NCI-H1436 treated with DMSO at 0.1 percent for 48 hours (cell line): ENCODE measurements at places on chromosomes 2 and 18.

DNA sequence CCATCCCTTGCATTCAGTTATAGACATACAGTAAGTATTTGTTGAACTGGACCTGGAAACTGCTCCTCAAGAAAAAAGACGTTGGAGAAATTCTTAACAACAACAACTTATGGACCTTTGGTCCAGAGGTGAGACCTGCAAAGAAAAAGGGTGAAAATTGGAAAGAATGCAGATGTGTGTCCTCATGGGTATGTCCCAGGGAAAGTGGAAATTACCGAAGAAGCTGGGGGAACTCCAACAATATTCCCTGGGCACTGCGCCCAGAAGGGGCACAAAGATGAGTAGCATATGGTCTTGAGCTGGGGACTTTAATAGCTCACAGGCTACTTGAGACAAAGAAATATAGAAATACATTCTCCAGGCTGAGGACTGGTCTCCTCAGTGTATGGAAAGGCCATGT, 35.5 kb upstream of the YWHAQ start:
- DNase-seq: no peak

- DNase-seq: no peak
Measured at GRCh38 chr2:29767606-29768335, 153.6 kb downstream of the ALK start.

DNA sequence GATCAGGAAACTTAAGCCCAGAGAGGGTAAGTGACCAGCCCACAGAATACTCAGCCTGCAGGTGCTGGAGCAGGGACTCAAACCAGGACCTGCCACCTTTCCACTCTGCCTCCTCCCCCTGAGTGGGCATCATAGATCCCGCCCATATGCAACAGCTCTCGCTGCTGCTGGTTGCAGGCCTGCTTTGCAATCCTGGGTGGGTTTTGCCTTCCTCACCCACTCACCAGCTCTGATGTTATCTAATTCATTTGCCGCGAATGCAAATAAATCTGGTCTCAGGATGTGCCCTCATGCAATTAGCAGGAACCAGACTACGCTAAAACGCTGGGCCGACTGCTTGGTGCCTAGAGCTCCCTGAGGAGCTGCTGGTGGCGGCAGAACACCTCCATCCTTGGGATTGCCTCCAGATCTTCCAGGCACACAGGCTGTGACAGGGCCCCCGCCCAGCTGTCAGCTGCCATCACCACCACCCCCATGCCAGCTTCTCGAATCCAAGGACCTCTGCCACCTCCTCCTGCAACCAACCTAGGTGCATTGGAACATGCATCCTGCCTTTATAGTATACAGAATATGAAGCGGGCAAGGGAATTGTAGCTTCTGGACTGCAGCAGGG, 28.8 kb downstream of the CNGA3 start:
- DNase-seq: no peak

DNA sequence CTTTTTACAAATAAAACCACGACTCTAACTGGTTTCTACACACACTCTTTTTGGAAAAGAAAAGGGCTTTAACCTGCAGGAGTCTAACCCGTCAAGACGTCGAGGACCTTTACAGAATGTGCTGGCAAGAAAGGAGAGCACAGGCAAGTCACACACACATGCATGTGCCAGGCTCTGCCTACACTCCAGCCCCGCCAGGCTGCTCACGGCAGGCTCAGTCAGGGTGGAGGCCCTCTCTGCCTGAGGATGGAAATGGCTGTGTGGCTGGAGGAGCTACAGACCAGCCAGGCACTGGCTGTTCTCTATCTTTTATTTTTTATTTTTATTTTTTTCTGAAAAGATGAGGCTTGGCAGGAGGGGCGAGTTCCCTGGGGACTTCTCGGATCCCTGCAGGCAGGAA, 10.2 kb downstream of the SIX3 start:
- no peak for DNase-seq
